ENCODE measurements at places on chromosomes 7 and 10.

GRCh38 chr7:39414224-39415035 lies 151.8 kb upstream of the YAE1 start:
- peak; percentile 80 for DNase-seq

- DNase-seq = no peak
These were observed 47.0 kb downstream of the KIAA1217 start for GRCh38 chr10:24255881-24256311.

DNA sequence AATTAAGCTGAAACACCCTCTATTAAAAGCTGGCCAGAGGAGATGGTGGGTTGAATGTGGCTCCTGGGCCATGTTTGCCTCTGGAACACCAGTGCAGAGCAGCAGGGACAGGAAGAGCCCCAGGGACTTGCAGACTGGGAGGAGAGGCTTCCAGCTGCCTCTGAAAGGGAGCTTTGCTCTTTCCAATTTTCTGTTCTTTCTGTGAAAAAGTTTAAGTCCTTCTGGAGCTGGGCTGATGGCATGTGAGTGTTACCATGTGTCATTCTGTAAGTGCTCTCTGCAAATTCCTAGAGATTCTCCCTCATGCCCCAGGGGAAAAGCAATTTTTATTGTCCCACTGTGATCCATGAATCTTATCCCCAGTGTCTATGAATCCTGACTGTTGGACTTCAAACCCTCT lies 112.8 kb upstream of the LANCL2 start:
- no peak for DNase-seq

- no peak for DNase-seq
These were observed 529.4 kb downstream of the HTR7 start for GRCh38 chr10:90328459-90328858.

DNA sequence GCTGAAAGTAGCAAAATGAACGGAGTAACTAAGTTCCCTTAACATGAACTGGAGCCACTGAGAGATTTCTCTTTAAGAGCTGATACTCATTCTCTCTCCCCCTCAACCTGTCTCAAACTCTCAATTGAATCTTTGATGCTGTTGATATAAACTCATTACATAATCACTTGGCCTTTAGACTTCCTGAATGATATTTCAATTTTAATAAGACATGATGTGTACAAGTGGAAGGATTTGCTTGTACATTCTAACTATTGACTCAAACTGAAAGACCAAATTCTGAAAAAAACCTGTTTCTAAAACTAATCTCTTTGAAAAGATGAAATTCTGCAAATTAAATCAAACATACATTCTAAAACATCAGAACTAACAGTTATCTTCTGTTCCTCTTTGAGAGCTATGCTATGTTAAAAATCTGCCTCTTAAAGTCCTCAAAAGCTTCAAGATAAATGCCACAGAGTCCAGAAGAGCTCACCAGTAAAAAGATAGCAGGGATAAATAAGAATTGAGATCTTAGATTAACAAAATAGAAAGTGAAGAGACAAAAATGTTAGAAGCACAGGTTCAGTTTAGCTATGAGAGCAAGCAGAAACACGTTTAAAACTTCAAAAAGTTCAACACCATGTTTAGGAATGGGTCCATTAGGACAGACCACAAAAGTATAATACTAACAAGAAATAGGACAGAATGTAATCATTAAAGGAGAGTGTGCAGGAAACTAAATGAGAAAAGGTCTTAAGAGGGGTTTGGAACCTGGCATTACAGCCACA lies 46.1 kb downstream of the TNPO3 start:
- DNase-seq = no peak

GRCh38 chr7:69699931-69700330 lies 101.7 kb downstream of the AUTS2 start:
- DNase-seq = no peak

DNA sequence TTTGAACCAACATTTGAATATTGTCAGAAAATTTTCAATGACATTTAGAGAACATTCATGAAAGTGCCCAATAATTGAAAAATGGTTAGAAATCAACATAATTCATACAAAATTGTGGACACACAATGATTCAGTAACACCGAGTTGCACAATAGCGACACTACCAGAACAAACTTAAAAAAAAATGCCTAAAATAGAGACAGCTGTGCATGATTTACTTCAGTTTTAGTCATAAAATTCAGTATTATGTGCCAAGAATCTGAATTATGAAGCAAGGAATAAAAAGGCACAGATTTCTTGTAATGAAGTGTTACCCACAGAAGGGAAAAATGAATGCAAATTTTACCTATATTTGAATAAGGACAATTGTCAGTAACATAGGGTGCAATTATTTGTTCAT lies 396.0 kb downstream of the SEMA3D start:
- DNase-seq = no peak

DNA sequence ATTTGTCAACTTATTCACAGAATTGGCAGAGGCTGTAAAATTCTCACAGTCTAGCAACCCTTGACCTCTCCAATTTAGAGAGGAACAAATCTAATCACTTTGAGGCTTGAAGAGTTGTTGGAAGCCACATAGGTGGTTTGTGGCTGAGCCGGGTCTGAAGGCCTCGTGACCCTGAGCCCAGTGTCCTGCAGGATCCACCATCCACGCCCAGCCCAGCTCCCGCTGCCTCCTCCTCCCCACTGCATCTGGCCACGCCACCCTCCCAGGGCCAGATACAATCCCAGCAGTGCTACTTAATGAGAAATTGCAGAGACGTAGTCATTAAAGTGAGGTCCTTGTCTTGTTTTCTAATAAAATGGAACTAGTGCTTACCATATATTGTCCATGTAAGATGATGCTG lies 81.4 kb upstream of the SHH start:
- no peak for DNase-seq

DNA sequence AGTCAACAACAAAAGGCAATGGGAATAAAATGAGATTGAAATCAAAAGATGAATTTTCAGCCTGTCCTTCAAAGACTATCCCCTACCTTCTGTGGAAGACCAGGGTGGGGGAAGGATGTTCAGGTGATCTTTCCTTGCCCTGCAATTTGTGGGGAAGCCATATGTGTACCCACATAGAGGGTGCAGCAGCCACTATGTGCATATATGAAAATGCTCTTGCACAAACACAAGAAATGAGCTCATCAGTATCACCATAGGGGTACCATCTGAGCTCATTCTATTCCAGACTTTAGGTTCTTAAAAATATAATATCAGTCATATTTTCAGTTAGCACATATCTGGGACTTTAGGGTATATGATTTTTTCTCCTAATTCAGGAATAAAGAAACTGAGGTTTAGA lies 17.7 kb downstream of the GIMAP5 start:
- DNase-seq = no peak

DNA sequence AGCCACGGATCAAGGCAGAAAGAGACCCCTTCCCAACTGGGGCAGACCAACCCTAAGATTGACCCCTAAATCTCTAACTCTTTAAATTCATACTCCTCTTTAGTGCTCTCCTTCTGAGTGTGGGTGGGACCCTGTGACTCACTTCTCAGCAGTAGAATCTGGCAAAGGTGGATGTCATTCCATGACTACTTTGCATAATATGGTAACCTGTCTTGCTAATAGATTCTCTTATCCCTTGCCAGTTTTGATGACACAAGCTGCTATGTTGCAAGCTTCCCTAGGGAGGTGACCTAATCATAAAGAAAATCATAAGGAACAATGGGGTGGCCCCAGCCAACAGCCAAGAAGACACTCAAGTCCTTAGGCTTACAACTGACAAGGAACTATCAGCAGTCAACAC lies 155.4 kb upstream of the VWC2 start:
- no peak for DNase-seq

DNA sequence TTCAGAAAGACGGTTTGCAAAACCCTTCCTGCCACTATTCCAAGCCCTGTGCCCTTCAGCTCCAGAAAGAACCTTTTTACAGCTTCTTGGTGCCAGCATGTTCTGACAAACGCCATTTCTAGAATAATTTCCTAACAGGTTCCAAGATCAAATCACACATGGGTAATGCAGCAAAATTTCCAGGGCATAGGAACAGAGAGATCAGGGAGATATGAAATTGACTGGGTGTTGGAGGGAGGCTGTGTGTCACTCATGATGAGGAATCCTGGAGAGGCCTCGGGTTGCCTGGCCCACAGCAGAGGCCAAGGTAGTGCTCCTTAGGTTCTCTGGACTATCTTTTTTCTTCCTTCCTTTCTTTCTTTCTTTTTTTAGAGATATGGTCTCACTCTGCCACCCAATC lies 29.5 kb downstream of the RAB19 start:
- DNase-seq = no peak

- DNase-seq = no peak
These were observed 5.0 kb downstream of the CREB3L2 start for GRCh38 chr7:137996871-137997270.

DNA sequence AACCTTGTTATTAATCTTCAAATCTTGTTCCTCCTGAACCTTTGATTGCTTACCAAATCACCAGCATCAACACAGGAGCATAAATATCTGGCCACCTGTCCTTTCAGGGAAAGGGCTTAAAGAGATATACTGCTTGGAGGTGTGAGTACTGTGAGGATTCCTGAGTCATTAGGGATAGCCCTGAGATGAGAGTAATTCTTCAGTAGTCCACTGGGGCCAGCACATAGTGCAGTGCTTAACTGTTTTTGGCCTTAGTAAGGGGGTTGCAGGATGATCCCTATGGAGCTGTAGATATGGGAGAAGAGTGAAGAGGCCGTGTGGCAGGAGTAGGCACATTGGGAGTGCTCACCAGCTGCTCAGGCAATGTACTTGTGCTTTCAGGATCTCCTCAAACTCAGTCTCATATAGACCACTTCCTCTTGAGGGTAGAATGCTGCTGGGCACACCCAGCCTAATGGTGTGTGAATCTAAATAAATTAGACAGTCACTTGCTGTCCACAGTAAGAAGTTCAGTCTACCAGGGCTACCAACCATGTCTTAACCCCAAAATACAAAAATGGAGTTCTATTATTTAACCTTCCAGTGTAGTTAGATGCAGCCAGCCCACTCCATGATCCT lies 26.5 kb upstream of the GPR141 start:
- DNase-seq = no peak

- DNase-seq = no peak
These were observed 10.2 kb downstream of the STK32C start for GRCh38 chr10:132297526-132297925.

DNA sequence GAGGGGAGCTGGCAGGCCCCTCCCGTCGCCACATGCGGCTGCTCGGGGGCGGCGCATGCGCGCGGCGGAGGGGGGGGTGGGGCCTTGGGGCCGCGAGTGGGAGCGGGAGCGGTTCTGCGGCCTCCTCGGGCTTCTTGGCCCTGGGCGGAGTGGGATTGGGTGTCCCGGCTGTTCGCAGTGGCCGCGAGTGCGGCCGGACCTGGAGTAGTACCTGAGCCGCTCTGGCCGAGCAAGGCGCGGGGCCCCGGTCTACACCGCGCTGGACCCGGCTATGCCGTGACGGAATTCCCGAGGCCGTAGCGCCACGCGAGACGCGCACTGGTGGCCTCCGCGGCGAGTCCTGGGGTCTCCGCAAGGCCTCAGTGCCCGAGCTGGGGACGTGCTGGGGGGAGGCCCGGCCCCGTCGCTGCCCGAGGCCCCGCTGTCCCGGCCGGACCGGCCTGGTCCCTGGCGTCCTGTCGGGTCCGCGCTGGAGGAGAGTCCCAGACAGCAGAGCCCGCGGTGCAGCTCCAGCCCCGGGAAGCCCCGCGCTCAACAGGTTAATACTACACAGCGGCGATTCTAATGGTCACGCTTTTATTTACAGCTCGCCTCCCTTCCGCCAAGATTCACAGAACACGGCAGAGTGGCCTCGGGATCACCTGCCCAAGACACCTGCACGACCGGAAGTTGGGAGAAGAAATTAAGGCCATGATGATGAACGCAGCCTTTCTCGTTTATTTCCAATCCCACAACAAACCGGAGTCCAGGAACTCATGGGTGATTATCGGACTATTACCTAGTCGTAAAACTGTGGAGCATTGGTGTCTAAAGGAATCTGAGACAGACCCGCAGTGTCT lies 671 bp upstream of the PAXIP1 start:
- DNase-seq = peak; percentile 92

- DNase-seq = no peak
These were observed 128.6 kb downstream of the ADCY1 start for GRCh38 chr7:45702751-45703150.

DNA sequence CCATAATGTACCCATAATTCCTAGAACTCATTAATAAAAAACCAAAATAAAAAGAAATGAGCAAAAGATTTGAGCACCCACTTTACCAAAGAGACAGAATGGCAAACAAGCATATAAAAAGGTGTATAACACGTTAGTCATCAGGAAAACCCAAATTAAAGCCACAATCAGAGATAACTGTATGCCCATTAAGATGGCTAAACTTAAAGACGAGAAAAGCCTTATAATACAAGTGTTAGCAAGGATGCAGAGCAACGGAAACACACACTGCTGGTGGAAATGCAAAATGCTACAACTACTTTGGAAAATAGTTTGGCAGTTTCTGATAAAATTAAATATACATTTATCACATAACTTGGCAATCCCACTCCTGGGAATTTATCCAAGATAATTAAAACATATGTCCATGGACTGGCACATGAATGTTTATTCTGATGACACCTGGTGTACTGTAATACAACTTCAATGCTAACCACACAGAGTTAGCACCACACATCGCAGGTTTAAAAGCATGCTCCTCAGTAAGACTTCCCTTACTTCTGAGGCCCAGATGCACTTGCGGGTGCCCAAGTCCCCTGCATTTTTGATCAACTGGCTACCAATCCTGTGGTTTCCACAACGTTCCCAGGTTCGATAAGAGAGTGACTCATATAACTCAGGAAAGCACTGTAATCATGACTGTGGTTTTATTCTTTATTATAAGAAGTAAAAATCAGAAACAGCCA lies 158.6 kb downstream of the SNX13 start:
- DNase-seq = no peak

GRCh38 chr7:97801108-97801507 lies 69.2 kb downstream of the TAC1 start:
- no peak for DNase-seq

DNA sequence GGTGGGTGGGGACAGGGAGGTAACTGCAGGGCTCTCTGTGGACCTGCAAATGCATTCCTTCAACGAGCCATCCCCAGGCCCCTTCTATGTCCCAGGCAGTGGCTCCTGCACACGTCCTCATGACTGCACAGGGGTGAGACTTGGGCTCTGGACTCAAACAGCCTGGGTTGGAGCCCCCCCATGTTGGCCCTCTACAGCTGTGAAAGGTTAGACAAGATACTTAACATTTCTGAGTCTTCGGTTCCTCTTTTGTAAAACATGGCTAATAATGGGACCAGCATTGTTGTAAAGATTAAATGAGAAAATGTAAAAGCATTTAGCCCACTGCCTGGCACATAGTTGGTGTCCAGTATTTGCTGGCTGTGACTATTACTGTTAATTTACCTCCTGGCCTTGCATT lies 41.8 kb downstream of the CHST3 start:
- DNase-seq = no peak

DNA sequence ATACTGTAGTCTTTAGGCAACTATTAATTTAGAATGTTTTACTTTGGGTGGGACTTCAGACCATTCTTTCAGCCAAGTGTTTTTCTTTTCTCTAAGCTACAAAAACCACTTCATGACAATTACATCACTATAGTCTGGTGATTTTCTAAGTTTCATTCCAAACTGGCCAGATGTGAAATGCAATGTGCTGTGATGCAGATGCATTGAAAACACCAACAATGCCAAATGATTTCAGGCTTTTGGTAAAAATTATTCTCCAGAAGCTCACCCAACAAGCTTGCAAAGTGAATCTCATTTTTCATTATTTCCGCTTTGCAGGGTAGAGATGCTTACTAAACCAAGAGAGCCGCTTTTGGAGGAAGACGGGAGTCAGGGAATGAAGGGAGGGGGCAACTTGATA lies 118.4 kb upstream of the ANK3 start:
- no peak for DNase-seq
